ENCODE measurements at places on chromosomes 2 and 18.

GRCh38 chr18:56980151-56980550 is 166.7 kb upstream of the BOD1L2 start:
- no peak for DNase-seq

- DNase-seq, result no peak
These were observed 385.2 kb downstream of the CDH7 start for GRCh38 chr18:66136039-66136438.

DNA sequence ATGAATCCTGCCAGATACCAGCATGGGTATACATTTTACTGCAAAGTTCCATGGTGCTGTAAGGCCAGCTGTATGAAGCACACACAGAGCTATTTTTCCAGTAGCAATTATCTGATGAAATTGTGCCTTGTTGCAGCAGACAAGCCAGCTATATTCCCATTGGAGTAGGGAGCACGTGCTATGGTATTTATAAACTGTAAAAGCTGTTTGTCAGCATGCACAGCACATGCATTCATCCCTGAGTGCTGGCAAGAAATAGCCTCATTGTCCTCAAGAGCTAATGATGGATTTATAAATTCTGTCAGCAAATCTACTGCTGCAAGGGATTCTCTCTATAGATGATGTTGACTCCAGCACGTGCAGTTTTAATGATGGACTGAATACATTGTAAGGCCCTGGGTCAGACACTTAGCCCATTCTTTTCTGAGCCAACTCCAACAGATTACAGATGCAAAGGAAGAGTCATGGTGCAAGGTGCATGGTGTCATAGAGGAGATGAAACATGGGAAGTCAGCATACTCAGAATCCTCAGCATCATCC is 61.7 kb downstream of the KCNS3 start:
- DNase-seq, result no peak

DNA sequence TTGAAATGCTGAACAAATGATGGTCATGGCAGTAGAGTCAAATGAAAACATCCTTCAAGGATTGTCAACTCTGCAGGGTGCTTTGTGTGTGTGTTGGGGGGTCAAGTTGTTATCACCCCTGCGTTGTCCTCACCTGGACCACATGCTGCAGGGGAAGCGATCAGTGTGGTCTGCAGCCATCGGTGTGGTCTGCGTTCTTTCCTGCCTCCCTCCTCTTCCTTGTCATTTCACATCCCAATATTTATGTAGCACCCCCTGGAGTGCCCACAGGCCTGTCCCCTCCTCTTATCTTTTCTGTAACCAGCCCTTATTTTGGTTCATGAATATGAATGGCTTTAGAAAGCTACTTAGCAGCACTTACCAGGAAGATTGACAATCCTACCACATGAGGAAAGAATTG is 38.9 kb downstream of the UGP2 start:
- no peak for DNase-seq

- no peak for DNase-seq
These were observed 197.0 kb downstream of the MYT1L start for GRCh38 chr2:2134037-2134436.

DNA sequence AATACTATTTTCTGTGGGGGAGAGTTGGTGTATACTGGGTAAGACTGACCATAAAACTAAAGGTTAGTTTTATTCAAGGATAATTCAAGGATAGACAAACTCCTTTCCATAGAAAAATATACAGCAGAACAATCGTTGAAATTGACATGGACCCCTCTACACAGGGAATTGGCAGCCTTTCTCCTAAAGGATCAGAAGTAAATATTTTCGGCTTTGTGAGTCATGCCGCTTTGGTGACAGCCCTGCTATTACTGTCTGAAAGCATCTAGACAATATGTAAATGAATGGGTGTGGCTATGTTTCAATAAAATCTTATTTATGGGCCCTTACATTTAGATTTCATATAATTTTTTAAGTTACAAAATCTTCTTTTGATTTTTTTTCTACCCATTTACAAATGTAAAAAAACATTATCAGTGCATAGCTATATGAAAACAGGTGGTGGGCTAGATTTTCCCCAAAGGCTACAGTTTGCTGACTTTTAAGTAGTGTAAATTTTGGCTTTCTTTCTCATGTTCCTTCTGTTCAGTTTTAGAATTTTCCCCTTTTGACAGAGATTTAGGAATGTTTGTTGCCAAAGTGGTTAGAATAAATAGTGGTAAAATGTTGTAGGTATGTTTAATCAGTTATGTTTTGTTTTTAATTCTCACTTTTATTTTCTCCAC is 270.6 kb downstream of the DCC start:
- no peak for DNase-seq

DNA sequence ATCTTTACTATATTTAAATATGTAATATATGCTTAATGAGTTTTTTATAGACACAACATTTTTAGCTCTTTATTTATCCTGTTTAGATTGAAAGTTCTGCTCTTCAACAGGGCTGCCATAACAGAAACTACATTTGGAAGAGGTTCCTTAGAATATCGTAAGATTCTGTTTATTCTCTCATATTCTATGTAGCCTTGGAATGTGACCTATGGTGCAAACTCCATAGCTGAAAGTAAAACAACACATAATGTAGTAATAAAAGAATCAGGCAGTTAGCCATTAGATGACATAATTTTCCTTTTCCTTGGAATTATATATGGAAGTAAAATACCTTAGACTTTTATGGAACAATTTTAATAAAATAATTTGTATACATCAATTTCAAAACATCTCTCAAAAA is 91.3 kb downstream of the ZNF804A start:
- no peak for DNase-seq

GRCh38 chr2:222364285-222364895 is 60.0 kb upstream of the SGPP2 start:
- no peak for DNase-seq

GRCh38 chr2:96668771-96669170 is 26.2 kb downstream of the FER1L5 start:
- DNase-seq, result no peak

DNA sequence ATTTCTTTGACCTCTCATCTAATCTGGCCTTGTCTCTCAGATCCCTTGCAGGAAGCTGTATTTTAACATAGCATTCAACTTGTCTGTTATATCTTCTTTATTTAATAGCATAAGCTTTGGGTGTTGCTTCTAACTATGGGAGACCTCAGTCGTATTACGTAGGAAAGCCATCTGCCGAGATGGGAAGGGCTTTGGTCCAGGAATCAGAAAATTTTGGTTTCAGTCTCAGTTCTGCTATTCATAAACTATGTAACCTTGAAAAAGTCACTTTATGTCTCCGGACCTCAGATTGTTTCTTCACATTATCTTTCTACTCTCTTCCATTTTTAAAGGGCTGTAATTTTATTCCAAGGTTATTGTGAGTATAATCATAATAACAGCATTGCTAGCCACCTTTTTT is 297.7 kb downstream of the SATB2 start:
- no peak for DNase-seq

DNA sequence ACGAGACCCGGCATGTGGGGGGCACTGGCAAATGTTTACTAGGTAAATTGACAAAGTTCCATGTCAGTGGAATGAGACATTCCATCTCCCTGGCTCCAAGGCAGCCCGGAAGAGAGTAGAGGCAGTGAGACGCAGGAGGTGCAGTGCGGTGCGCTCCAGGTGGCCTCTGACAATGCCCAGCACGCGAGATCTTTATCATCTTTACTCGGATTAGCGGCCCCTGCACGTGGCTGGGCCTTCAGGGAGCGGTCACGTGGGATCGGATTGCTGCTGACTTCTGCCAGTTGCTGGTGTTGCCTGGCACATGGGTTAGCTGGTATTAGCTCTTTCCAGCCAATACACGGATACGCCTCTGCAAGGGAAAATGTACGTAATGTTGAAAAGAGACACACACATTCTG is 151.2 kb upstream of the ALKAL2 start:
- no peak for DNase-seq

DNA sequence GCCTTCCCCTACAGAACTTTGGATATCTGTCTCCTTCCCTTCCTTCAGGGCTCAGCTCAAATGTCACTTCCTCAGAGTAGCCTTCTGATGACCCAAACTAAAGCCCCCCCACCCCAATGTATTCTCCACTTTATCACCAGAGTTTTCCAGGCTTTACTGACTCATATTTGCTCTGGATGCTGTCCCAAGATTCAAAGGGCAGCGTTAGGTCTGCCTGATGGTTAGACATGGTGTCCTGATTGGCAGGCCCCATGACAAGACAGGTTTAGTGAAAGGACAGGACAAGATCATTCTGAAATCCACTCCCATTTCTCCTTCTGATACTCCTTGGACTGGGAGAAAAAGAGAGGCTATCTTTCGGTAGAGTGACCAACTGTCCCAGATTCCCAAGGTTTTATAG is 22.6 kb upstream of the RPIA start:
- no peak for DNase-seq

DNA sequence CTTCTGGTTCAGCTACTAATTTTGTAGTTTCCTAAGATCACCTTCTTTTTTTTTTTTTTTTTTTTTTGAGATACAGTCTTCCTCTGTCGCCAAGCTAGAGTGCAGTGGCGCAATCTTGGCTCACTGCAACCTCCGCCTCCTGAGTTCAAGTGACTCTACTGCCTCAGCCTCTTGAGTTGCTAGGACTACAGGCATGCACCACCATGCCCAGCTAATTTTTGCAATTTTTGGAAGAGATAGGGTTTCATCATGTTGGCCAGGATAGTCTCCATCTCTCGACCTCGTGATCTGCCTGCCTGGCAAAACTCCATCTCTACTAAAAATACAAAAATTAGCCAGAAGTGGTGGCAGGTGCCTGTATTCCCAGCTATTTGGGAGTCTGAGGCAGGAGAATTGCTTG is 301.5 kb upstream of the TFPI start:
- DNase-seq, result peak; percentile 24

DNA sequence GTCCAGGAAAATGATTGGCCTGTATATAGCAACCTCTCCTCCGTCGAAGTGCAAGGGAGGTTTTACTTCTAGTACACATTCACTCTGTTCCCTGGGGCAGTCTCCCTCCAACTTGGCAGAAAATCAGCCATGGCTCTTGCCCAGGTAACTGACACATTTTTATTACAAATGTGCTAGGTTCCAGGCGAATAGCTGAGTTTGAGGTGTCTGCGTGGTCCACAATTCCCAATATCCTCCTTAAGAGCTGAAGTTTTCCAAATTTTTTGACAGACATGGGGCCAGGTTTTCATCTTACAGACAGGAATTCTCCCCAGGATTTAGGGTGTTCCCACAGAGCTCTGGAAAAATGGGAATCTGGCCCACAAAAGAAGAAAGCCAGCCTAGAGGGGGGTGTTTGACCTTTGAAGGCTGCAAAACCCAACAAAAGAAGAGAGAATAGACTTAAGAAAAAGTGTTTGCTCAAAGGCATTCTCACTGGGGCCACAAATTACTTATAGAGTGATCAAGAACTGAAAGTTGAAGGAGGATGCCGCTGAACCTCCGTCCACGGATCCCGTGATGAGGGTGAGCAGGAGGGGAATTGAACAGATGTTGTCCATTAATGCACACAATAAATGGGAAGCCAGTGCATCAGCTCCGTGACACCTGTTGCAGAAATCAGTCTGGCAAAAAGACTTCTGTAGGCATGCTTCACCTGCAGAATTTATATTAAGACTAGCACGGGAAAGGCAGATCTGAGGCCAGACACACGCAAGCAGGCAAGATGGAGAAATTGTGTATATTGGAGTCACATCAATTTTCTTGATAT is 242.3 kb upstream of the COPS8 start:
- DNase-seq, result no peak

DNA sequence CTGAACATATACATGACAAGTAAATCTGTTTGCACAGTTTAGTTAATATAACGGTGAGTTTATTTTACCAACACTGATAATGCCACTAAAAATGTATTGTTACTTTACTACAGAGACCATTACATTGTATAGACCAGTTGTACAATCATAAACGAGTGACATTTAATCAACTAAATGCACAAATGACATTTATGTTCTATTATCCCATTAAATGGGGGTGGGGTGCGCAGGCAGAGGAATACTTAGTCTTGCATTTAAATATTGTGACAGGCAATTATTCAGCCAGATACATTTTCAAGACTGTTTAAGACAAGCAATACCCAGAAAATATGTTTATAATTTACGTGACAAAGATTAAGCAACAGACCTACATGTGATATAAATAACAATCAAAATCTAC is 72.0 kb upstream of the CHAC2 start:
- DNase-seq, result no peak

DNA sequence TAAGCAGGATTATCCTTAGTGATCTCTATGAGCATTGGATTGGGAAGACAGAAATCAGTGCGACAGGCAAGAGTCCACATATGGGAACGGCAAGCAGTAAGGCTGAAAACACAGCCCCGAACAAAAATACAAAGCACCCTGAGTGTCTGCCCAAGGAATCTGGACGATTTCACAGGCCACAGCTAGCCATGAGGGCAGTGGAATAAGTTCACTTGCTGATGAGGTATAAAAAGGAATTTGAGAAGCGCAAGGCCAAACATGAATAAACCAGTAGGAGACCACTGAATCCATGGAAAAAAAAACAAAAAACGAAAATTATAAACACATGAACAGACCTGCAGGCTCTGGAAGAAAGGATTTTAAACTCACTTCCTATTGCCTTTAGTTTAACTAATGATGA is 24.3 kb downstream of the WDSUB1 start:
- no peak for DNase-seq

DNA sequence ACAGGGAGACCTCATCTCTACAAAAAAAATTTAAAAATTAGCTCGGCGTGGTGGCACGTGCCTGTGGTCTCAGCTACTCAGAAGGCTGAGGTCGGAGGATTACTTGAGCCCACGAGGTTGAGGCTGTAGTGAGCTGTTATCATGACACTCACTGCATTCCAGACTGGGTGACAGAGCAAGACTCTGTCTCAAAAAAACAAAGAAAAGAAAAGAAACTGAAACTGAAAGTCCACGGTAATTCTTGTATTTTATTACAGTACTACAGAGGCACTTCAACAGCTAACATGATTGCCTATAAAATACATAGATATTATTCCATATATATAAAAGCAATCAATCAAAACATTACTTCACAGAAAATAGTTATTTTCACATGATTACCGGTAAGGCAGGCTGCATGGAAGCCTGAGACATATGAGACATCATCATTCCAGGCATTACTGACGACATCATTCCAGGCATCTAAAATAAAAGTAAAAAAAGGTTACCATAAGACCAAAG is 23.1 kb downstream of the PRPF40A start:
- DNase-seq, result no peak

- no peak for DNase-seq
These were observed 113.0 kb downstream of the EFEMP1 start for GRCh38 chr2:55810622-55811020.

DNA sequence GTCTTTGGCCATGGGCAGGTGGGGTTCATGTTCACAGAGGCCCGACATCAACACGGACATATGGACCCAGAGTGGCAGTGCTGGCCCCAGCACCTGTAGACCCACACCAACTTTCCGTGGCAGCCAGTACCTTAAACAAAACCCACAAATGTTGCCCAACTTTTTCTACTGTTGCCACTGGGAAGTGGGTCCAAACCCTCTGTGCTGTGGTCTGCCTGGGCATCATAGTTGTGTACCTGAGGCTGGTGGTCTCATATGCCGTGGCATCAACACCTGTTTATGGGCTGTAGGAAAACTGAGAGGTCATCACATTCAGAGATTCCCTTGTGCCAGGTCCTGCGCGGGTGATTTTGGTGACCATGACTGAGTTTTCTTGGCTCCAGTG is 79.9 kb downstream of the SH3RF3 start:
- no peak for DNase-seq

- no peak for DNase-seq
These were observed 13.1 kb downstream of the ASPRV1 start for GRCh38 chr2:69948032-69948962.

All from NCI-H1105 treated with DMSO at 0.1 percent for 48 hours (cell line).